ENCODE measurements at places on chromosomes 12 and 14.

- no peak for DNase-seq
These were observed 24.1 kb upstream of the NRDE2 start for GRCh38 chr14:90355540-90356518.

GRCh38 chr14:34460841-34461240 is 1.2 kb downstream of the SPTSSA start:
- DNase-seq: no peak

GRCh38 chr12:99946131-99946530 is 38.6 kb downstream of the ANKS1B start:
- DNase-seq: no peak

DNA sequence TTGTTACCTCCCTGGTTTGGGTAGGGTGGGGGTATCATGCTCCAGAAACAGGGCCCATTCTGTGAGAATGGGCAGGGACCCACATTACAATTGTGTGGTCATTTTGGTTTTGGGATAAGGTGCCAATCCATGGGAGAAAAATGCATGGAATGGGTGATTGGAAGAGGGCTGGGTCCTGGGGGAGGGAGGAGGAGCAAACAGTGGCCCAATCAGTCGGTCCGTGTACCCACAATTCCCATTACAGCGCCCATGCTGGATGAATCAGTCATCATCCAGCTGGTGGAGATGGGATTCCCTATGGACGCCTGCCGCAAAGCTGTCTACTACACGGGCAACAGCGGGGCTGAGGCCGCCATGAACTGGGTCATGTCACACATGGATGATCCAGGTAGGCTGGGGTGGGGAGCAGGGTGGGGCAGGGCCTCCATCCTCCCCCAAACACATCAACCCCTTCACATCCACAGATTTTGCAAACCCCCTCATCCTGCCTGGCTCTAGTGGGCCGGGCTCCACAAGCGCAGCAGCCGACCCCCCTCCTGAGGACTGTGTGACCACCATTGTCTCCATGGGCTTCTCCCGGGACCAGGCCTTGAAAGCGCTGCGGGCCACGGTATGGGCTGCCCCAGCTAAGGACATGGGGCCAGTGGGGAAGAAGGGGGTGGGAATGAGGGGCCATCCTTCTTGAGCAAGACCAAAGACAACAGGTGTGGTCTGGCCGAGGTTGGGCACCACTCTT is 3.6 kb upstream of the TPI1 start:
- DNase-seq: no peak

GRCh38 chr12:11461433-11461832 is 66.1 kb upstream of the PRB2 start:
- DNase-seq: no peak

GRCh38 chr12:52423661-52424500 is 10.3 kb downstream of the KRT75 start:
- no peak for DNase-seq
